Metanephros (tissue), 2 donors: ENCODE measurements at places on chromosomes 6 and 20. TPM values are rescaled to one million over a fixed set of nuclear protein-coding genes. Genes with fewer than 3 reads are reported as not detected.

Gene TRAPPC3L
- 0.06 TPM for total RNA-seq

Gene KCNQ5
- total RNA-seq: 2.0 TPM

Gene EPHA7
- 29.5 TPM for total RNA-seq

Gene SLCO4A1
- 7.5 TPM for total RNA-seq

Gene SCRT2
- total RNA-seq: not detected

Gene OR2W1
- not detected for total RNA-seq

Gene NEURL2
- total RNA-seq: 14.6 TPM

Gene KCNB1
- total RNA-seq: 0.70 TPM

Gene PABPC1L
- 30.0 TPM for total RNA-seq

Gene CDC5L
- 22.2 TPM for total RNA-seq

Gene TAP1
- total RNA-seq: 22.2 TPM

Gene CLPSL1
- total RNA-seq: not detected

Gene RAET1L
- not detected for total RNA-seq

Gene PAK5
- 0.06 TPM for total RNA-seq

Gene MUC22
- not detected for total RNA-seq

Gene THEMIS
- total RNA-seq: 0.18 TPM

Gene GABRR1
- total RNA-seq: 2.0 TPM

Gene OR12D3
- total RNA-seq: not detected

Gene TREM2
- 0.99 TPM for total RNA-seq

Gene SIM1
- 34.3 TPM for total RNA-seq

Gene NOX3
- total RNA-seq: 2.1 TPM

Gene AGER
- 6.0 TPM for total RNA-seq

Gene GNAS-AS1
- total RNA-seq: 2.6 TPM

Gene CST2
- total RNA-seq: not detected

Gene SNAP25
- 3.2 TPM for total RNA-seq

Gene PNPLA1
- total RNA-seq: 1.1 TPM

Gene SCUBE3
- total RNA-seq: 26.9 TPM

Gene NHLRC1
- 3.2 TPM for total RNA-seq

Gene RRBP1
- 121 TPM for total RNA-seq

Gene IP6K3
- total RNA-seq: 11.6 TPM

Gene OR2H2
- not detected for total RNA-seq

Gene HLA-G
- not detected for total RNA-seq

Gene AMD1
- 47.6 TPM for total RNA-seq

Gene PLCB1
- 78.4 TPM for total RNA-seq

Gene HMGCLL1
- total RNA-seq: 6.7 TPM

Gene DNAAF9
- total RNA-seq: 32.0 TPM

Gene ELOVL2
- total RNA-seq: 2.3 TPM

Gene PRRT1
- 1.9 TPM for total RNA-seq

Gene PRL
- 0.58 TPM for total RNA-seq

Gene SPTLC3
- total RNA-seq: 14.4 TPM

Gene RANBP9
- 36.5 TPM for total RNA-seq

Gene STMND1
- total RNA-seq: not detected

Gene CDH22
- total RNA-seq: 0.41 TPM

Gene TRERF1
- total RNA-seq: 19.8 TPM

Gene TSBP1
- total RNA-seq: not detected

Gene CTAGE9
- total RNA-seq: not detected

Gene TMEM200A
- 22.4 TPM for total RNA-seq

Gene PTGIS
- total RNA-seq: 43.4 TPM

Gene CD40
- total RNA-seq: 3.0 TPM

Gene TINAG
- total RNA-seq: 17.2 TPM

Gene LY6G5C
- 1.1 TPM for total RNA-seq

Gene SLC22A1
- 1.3 TPM for total RNA-seq

Gene CCM2L
- total RNA-seq: 12.7 TPM

Gene CFAP206
- 4.0 TPM for total RNA-seq

Gene AKAP12
- total RNA-seq: 143 TPM
